ENCODE measurements at places on chromosomes 16 and 17.
A peak's percentile ranks its signal among the peaks of the same experiment; 100 is the strongest.

GRCh38 chr17:76040376-76040775 is 13.3 kb upstream of the EVPL start:
- H3K27ac ChIP-seq = no peak overlapping the region
- peaks cover 9% of the 10 kb centered on the region for H3K36me3 ChIP-seq
- H3K4me3 ChIP-seq = no peak overlapping the region
- no peaks in the 10 kb centered on the region for H3K27me3 ChIP-seq

DNA sequence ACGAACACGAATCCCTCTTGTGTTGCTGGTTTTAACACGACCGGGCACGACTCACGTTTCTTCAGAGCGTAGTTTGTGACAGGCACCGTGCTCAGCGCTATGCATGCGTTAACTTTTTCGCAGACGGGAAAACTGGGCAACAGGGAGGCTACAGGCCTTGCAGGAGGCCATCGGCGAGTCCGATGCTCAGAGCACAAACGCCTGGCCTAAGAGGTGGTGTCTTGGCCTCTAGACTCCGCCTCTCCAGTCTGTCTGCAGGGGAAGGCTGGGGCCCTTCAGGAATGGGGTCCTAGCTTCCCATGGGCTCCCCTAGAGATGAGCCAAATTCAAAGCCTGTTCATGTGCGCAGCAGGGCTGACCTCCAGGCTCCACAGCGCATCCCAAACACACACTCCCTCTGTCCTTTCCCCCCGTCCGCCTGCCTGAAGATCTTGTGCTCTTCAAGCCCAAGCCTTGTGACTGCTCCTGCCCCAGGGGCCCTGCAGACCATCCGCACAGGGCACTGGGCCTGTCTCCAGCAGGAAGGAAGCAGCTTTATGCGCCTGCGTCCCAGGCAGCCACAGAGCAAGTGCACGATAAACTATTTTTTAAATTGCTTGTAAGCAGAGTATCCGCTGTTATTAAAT is 3.1 kb downstream of the CLCN7 start:
- H3K27ac ChIP-seq = no peak overlapping the region
- no peaks in the 10 kb centered on the region for H3K36me3 ChIP-seq
- peaks cover 4% of the 10 kb centered on the region for H3K4me1 ChIP-seq
- no peaks in the 10 kb centered on the region for H3K27me3 ChIP-seq
- DNase-seq = no peak

DNA sequence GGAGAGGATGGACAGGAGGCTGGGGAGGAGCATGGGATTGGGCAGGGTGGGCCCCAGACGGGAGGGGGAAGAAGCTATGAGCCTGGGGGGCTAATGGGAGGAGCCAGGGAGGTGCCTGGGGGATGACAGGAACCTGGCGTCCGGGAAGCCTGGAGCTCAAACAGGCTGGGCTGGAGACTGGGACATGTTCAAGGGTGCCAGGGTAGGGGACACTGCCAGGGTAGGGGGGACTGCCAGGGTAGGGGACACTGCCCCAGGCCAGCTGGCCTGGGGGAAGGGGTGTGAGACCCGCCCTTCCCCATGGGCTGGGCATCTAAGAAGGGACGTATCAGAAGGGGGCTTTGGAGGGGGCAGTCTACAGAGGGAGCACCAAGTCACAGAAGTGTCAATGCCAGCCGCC is 7.0 kb upstream of the FAM83G start:
- no peaks in the 10 kb centered on the region for H3K27me3 ChIP-seq
- no peaks in the 10 kb centered on the region for H3K4me1 ChIP-seq
- H3K4me3 ChIP-seq = no peak overlapping the region
- no peak for DNase-seq
- H3K36me3 ChIP-seq = no peaks in the 10 kb centered on the region

GRCh38 chr17:77173104-77173503 is 32.3 kb downstream of the SEC14L1 start:
- H3K27ac ChIP-seq = no peak overlapping the region
- no peak for DNase-seq
- H3K4me3 ChIP-seq = no peak overlapping the region

GRCh38 chr17:16477255-16477654 is 14.7 kb downstream of the LRRC75A start:
- no peaks in the 10 kb centered on the region for H3K27me3 ChIP-seq
- no peaks in the 10 kb centered on the region for H3K36me3 ChIP-seq
- H3K4me1 ChIP-seq = peaks cover 19% of the 10 kb centered on the region
- H3K4me3 ChIP-seq = no peak overlapping the region

DNA sequence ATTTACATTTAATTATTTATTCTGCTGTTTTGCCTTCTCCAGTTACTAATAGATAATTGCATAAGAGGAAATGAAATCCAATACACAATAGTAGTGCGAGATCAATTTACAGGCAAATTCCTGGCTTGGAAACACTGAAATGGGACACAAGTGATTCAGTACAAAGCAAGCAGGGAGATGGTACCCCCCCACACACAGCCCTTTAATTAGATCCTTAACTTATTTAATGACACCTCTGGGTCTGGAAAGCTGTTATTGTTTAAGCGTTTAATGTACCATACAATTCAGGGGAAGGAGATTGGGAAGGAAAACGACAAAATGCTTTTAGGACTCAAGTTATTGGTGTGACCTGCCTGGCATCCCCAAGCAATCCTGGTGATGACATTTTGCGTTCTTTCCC is 318.2 kb downstream of the NPIPA8 start:
- no peak for DNase-seq
- H3K36me3 ChIP-seq = no peaks in the 10 kb centered on the region
- H3K4me1 ChIP-seq = no peaks in the 10 kb centered on the region
- H3K27ac ChIP-seq = no peak overlapping the region

DNA sequence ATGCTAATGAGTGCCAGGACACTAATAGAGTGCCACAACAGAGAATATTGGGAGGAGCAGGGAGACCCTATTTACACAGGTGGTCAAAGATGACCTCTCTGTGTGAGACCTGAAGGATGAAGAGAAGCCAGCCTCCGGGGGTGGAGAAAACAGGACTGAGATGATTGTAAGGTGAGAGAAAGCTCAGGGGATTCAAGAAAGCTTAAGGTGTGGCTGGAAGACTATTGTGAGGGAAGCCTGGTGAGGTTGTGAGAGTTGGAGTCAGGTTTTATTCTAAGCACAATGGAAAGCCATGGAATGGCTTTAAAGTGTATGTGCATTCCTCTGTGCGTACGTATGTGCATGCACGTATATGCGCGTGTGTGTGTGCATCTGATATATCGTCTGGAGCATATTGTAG is 10.4 kb upstream of the MARCHF10 start:
- H3K4me3 ChIP-seq = no peak overlapping the region
- DNase-seq = no peak
- H3K36me3 ChIP-seq = no peaks in the 10 kb centered on the region
- no peak overlapping the region for H3K27ac ChIP-seq

- H3K4me1 ChIP-seq = no peaks in the 10 kb centered on the region
- DNase-seq = no peak
- no peak overlapping the region for H3K27ac ChIP-seq
These were observed 609.4 kb upstream of the SOX9 start for GRCh38 chr17:71511266-71511995.

- H3K27ac ChIP-seq = no peak overlapping the region
- H3K27me3 ChIP-seq = no peaks in the 10 kb centered on the region
- peaks cover 6% of the 10 kb centered on the region for H3K4me1 ChIP-seq
- no peaks in the 10 kb centered on the region for H3K36me3 ChIP-seq
- H3K4me3 ChIP-seq = no peak overlapping the region
- no peak for DNase-seq
These were observed 2.9 kb downstream of the CDIP1 start for GRCh38 chr16:4535627-4536108.

- no peaks in the 10 kb centered on the region for H3K27me3 ChIP-seq
- no peak overlapping the region for H3K4me3 ChIP-seq
- no peak for DNase-seq
- no peak overlapping the region for H3K27ac ChIP-seq
- no peaks in the 10 kb centered on the region for H3K36me3 ChIP-seq
- H3K4me1 ChIP-seq = peaks cover 7% of the 10 kb centered on the region
These were observed 17.9 kb downstream of the FOXJ1 start for GRCh38 chr17:76123191-76123499.

DNA sequence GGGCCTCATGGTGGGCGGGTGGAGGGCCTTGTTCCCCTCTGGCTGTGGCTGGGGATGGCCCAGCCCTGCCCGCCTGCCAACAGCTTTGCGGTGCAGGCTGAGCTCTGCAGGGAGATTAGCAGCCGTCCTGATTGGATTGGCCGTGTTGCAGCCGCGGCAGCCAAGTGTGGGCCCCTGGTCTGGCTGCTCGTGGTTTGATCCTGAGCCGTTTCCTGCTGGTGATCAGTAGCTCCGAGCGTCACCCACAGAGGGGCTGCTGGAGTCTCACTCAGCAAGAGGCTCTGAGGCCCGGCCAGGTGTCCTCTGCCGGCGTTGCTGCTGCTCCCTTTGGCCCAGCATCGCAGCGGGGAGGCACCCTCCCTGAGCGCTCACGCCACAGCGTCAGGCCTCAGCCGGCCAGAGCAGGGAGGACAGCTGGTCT is 32.5 kb downstream of the BAIAP2 start:
- DNase-seq = no peak
- H3K4me1 ChIP-seq = peaks cover 10% of the 10 kb centered on the region
- H3K36me3 ChIP-seq = no peaks in the 10 kb centered on the region
- no peaks in the 10 kb centered on the region for H3K27me3 ChIP-seq
- no peak overlapping the region for H3K4me3 ChIP-seq
- no peak overlapping the region for H3K27ac ChIP-seq

DNA sequence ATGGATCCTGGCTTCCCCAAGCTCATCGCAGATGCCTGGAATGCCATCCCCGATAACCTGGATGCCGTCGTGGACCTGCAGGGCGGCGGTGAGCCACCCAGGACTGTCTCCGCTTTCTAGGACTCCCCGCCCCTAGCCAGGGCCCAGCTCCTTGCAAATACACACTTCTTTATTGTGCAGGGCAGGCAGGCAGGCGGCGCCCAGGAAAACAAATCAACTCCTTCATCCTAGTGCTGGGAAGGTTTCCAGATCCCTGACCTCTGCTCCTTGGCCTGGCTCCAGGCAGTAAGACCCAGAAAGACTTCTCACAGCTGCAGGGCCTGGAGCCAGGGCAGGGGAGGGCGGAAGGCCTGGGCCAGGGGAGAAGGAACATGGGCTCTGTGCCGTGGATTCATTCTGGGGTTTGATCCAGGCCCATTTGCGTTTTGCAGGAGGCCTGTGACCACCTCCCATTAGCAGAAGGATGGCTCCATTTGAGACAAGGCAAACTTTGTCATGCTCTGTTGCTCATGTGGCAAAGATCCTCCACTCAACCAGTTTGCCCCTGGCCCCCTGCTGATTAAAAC is 6.0 kb upstream of the LPCAT2 start:
- peaks cover 14% of the 10 kb centered on the region for H3K4me1 ChIP-seq
- DNase-seq = peak; percentile 62
- no peaks in the 10 kb centered on the region for H3K36me3 ChIP-seq
- no peak overlapping the region for H3K4me3 ChIP-seq

GRCh38 chr16:80433623-80434022 is 107.2 kb upstream of the DYNLRB2 start:
- H3K4me3 ChIP-seq = no peak overlapping the region
- no peaks in the 10 kb centered on the region for H3K36me3 ChIP-seq
- no peaks in the 10 kb centered on the region for H3K4me1 ChIP-seq
- H3K27ac ChIP-seq = no peak overlapping the region
- H3K27me3 ChIP-seq = no peaks in the 10 kb centered on the region

GRCh38 chr17:29828676-29829284 is 101.2 kb downstream of the SSH2 start:
- H3K4me3 ChIP-seq = no peak overlapping the region
- H3K27ac ChIP-seq = no peak overlapping the region

- no peak for DNase-seq
- H3K27me3 ChIP-seq = no peaks in the 10 kb centered on the region
- H3K36me3 ChIP-seq = no peaks in the 10 kb centered on the region
- no peak overlapping the region for H3K27ac ChIP-seq
These were observed 8.0 kb downstream of the TEN1 start for GRCh38 chr17:75987041-75987440.

GRCh38 chr17:63398680-63399079 is 47.4 kb downstream of the CYB561 start:
- H3K36me3 ChIP-seq = no peaks in the 10 kb centered on the region
- H3K4me1 ChIP-seq = no peaks in the 10 kb centered on the region
- no peak for DNase-seq
- H3K27me3 ChIP-seq = no peaks in the 10 kb centered on the region
- H3K27ac ChIP-seq = no peak overlapping the region

- H3K36me3 ChIP-seq = no peaks in the 10 kb centered on the region
- no peak for DNase-seq
- peak overlapping the region; percentile 16 for H3K27ac ChIP-seq
These were observed 83.2 kb upstream of the TOB1 start for GRCh38 chr17:50949128-50949988.

Data from Caco-2 (cell line).